ENCODE measurements at places on chromosomes 7 and 10.

DNA sequence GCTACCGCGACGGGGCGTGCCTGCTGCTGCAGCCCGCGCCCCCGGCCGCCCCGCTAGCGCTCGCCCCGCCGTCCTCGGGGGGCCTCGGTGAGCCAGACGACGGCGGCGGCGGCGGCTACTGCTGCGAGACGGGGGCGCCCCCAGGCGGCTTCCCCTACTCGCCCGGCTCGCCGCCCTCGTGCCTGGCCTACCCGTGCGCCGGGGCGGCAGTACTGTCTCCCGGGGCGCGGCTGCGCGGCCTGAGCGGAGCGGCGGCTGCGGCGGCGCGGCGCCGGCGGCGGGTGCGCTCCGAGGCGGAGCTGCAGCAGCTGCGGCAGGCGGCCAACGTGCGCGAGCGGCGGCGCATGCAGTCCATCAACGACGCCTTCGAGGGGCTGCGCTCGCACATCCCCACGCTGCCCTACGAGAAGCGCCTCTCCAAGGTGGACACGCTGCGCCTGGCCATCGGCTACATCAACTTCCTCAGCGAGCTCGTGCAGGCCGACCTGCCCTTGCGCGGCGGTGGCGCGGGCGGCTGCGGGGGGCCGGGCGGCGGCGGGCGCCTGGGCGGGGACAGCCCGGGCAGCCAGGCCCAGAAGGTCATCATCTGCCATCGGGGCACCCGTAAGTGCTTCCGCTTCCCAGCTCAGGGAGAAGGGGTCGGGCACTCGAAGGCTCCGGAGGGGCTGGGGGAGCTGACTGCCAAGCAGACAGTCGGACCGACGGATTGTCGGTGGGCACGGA lies 761 bp downstream of the PTF1A start:
- no peak for DNase-seq

- DNase-seq, result no peak
These were observed 295.3 kb upstream of the MKI67 start for GRCh38 chr10:128421371-128422160.

DNA sequence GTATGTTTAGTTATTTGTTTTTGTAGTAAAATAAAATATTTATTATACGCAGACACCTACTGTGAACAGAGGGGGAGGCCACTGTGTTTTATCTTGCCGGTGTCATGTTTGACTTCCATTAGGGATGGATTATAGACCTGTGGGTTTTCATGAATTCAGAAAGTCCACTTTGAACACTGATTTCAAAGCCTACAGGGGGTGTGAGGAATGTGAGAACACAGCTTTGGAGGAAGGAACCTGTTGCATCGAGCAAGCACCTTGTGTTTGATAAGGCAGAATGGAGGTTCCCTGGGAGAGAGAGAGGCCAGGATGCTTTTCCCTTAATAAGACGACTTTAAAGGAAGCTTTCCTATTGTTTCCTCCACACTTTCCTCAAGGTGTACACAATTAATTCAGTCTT lies 665.0 kb upstream of the MGMT start:
- DNase-seq, result no peak

GRCh38 chr10:26043469-26043868 lies 109.4 kb downstream of the MYO3A start:
- DNase-seq, result no peak

- no peak for DNase-seq
These were observed 83.9 kb downstream of the CXCL12 start for GRCh38 chr10:44300666-44301649.

GRCh38 chr10:3020881-3021280 lies 46.5 kb upstream of the PFKP start:
- DNase-seq, result no peak

DNA sequence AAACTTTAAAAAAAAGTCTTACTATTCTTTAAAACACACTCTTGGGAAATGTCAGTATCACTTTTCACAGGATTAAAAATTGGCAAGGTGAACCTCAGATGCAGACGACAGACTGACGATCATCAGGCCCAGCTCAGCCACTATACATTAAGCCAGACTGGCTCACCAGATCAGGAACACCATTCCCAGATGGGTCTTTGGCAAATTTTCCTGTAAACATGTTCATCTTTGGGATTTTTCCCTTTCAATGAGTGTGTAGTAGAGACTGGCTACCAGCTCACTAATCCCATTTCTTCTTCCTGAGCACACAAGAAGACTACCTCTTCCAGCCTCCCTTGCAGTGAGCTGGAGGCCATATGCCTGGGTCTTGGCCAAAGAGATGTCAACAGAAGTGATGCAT lies 142.7 kb upstream of the CHST15 start:
- no peak for DNase-seq

- no peak for DNase-seq
These were observed 8.3 kb downstream of the VSTM2A start for GRCh38 chr7:54550471-54550870.

DNA sequence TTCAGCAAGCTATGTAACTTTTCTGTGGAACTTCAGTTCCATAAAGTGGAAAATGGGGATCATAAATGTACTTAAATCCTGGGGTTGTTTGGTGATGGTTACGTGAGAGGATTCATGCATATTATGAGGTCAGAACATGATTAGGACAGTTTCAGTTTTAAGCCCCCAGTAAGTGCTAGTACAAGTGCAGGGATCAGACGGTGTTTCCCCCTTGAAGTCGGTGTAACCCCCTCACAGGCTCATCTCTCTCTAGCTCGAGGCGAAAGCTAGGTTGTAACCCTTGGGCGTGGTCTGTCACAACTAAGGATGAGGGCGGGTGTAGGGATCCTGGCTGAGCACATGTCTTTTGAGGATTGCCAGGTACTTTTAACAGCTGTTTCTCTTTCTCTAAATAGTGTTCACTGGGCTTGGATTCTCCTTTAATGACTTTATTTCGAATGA lies 84.7 kb downstream of the SPAG6 start:
- no peak for DNase-seq

DNA sequence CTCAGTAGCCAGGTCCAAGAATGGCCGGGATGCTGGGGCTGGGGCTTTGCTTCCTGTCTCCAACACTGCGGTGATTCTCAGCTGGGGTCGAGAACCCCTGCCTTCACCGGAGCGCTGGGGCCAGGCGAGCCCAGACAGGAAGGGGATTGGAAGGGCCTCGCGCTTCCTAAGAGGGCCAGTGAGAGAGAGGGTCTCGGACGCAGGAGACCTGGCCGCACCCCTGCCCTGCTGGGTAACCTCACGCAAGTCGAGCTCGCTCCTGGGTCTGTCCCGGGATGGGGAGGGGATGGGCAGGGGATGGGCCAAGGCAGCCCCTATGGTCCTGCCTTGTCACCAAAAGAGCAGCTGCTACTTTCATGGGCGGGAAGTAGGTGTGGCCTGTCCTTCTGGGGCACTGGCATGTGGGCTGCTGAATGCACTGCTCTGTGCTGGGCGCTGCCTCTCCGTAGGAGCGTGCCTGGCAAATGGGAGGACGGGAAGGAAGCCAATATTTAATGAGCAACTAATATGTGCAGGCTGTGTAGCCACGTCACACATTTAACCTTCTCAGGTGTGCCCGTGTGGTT lies 20.0 kb downstream of the KCNK18 start:
- no peak for DNase-seq

GRCh38 chr7:67760971-67761370 lies 764.3 kb downstream of the TYW1 start:
- no peak for DNase-seq

GRCh38 chr7:77698042-77698625 lies 1.9 kb downstream of the RSBN1L start:
- no peak for DNase-seq

- no peak for DNase-seq
These were observed 23.2 kb downstream of the DPCD start for GRCh38 chr10:101611096-101611905.

DNA sequence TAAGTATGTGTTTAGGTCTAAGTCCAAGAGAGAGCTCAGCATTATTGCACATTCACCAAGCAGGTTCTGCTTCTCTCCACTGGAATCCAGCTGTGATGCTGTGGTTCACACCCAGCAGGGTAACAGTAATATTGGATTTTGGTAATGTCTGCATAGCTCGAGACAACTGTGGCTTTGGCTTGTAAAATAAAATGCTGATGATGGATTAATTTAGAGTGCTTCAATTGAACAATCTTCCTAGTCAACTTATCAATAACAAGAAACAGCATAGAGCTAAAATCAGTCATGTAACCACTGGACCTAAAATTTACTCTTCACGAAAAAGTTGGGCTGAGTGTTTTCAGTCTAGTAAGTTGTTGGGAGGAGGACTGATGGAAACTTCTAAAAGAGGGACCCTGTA lies 709.2 kb downstream of the TYW1 start:
- DNase-seq, result no peak

DNA sequence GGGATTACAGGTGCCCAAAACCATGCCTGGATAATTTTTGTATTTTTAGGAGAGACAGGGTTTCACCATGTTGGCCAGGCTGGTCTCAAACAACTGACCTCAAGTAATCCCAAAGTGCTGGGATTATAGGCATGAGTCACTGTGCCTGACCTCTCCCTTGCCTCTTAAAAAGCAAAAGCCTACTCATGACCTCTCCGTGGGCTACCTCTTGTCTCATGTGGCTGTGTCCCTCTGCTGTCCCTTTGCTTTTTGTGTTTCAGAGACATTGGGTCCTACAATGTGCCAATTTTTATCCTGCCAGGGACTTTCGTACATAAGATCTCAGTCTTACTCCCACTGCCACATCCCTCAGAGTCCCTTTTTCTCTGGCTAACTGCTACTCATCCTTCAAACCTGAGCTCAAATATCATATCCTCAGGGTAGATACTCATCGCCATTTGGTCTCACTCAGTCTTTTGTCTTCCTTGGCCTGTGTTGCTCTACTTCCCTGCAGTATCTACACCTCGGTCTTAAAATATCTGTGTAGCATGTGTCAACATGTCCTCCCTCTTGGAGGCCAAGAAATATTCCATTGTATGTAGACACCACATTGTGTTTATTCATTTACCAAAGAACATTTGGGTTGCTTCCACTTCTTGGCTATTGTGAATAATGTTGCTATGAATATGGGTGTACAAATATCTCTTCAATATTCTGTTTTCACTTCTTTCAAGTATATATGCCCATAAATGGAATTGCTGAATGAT lies 465.0 kb upstream of the KLF6 start:
- DNase-seq, result no peak

DNA sequence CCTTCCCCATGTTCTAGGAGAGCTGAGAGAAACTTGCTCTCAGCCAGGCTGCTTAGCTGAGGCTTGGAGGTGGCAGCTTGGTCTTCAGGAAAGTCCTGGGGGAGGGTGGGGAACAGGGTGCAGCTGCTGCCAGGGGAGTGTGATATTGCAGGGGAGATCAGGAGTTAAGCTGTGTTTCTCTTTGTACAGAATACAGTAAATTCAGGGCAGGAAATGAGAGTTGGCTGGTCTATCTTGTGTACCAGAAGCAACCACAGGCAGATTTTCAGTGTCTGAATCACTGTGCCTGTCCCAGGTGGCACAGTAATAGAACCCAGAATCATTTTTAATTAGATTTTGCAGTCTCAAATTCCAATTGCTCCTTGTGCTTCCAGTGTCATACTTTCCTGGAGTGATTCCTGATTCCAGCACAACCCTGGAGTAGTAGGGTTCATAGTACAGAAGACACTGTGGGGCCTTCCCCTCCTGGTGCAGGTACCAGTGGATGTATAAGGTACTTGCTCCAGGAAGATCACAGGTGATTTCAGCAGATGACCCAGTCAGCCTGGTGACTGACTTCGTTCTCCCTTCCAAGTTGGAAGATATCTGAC lies 94.0 kb upstream of the TARP start:
- DNase-seq, result no peak

GRCh38 chr7:71846160-71846559 lies 566.0 kb downstream of the CALN1 start:
- no peak for DNase-seq

DNA sequence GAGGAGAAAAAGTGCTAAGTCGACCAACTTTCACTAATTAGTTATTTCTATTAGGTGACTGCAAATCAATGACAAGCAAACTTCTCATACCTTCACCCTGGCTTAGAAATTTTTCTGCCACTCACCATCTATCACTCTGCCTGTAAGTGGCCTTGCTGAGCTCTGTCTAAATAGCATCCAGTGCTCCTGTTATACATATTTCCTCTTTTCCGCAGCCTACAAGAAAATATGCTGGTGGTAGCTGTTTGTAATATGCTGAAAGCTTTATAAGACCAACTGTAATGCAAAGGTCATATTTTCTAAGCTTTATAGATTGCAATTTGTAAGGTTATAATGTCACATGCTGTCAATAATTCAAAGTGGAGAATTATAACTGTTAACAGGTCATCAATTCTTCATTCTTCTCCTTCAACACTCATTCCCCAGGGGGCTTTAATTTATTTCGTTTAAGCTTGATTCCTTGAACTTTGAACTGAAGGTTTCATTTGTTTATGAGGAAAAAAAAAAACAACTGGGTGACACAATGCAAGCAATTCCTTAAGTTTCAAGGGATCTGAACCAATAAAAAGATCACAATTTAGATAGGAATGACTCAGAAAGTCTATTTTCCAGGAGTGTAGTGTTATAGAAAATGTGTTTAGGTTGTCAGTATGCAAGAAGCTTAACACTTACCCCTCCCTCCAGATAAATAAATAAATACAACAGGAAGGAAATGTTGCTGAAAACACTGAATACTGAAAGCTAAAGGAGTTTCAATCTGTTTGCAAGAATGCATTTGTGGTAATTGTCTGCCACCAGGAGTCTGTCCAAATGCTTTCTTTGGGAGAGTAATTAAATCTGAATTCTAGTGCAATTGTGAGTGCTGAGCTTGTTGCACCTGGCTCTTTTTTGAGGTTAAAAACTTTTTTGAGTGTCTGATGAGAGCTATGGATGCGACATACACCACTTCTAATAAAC lies 183.7 kb downstream of the SORCS1 start:
- no peak for DNase-seq

DNA sequence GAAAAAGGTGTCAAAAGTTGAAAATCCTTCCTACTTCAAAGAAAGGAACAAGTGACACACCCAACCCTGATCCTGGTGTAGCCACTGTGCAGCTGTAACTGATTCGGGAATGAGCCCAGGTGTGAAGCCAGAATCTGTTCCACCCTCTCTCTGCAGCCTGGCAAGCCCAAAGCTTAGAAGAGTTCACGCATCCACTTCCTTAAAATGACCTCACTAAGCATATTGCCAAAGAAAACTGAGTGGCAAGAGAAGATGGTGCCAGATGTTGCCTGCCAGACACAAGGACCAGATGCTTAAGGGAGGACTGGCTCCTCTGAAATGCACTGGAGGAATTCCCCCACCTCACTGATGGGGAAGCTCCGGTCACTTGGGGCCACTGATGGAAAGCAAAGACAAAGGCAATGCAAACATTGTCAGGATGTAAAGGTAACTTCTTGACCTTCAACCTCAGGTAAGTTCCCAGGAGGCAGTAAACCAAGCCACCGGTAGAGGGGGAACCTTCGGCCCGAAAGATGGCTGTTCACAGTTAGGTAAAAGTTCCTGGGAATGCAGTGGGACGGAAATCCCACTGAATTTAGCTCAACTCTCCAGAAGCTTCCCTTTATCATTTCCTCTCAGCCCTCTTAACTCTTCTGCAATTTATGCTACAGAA lies 554.9 kb downstream of the KCNMA1 start:
- no peak for DNase-seq

GRCh38 chr10:78115135-78115853 lies 81.6 kb downstream of the RPS24 start:
- no peak for DNase-seq

Measured in T-helper 22 cell (primary cell).